Amniotic stem cell (primary cell): ENCODE measurements at places on chromosomes 5 and 9.

DNA sequence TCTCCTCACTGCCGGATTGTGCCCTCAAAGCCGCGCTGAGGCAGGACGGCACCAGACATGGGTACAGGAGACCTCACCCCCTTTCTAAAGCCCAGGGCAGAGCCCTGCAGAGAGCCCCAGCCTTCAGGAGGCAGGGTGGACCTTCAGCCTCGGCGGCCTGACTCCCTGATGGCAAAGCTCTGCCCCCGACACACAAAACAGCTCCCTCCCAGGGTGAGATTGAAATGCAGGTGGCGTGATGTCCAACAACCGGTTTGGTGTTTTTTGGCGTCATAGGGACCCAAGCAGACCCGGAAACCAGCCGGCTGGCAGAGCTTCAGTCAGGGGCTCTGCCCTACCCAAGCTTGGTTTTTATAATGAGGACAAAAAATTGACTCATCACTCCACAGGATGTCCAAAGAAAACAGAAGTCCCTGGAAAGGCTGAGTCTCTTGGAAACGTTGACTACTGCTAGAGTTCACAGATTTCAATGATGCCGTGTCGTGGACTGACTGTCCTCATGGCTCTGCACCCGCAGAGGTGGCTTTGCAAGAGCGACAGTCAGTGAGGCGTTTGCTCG lies 275.2 kb upstream of the IRX1 start:
- DNase-seq: no peak

GRCh38 chr5:172123269-172123692 lies 64.7 kb downstream of the STK10 start:
- DNase-seq: peak; percentile 33

DNA sequence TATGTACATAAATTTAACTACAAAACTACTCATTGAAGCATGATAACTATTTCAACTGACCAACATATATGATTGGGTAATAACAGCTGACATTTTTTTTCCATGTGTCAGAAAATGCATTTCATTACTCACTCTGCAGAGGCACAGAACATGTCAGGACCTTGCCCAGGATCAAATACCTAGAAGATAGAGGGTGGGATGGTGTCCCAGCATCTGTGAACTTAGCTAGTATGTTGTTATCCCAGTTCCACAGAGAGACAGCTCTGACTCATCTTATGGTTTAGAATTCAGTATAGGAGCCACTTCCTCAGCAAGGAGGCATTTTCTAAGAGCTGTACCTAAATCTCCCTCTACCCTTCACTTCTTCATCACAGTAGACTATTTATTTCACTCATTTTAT lies 1198.6 kb upstream of the ACO1 start:
- DNase-seq: peak; percentile 2

- no peak for DNase-seq
These were observed 3.3 kb upstream of the LSM11 start for GRCh38 chr5:157740229-157740610.

DNA sequence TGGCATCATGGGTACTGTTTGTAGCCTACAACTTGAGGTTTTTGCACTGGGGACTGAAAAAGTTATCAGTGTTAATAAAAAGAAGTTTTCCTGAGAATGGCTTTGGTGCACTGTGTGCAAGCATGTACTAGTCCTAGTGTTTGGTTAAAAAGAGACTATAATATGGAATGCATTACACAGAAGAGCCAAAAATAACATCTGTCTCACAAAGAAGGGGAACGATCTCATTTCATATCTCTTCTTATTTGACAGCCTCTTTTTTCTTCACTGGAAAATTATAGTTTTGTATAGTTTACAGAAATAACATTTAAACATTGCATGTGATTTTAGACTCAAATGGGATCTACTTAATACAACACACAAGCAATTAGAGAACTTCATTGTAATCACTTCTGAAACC lies 127.0 kb upstream of the GDNF start:
- no peak for DNase-seq

GRCh38 chr5:56839062-56839461 lies 23.7 kb downstream of the MAP3K1 start:
- DNase-seq: no peak

- no peak for DNase-seq
These were observed 7.9 kb downstream of the NRARP start for GRCh38 chr9:137294091-137294680.

DNA sequence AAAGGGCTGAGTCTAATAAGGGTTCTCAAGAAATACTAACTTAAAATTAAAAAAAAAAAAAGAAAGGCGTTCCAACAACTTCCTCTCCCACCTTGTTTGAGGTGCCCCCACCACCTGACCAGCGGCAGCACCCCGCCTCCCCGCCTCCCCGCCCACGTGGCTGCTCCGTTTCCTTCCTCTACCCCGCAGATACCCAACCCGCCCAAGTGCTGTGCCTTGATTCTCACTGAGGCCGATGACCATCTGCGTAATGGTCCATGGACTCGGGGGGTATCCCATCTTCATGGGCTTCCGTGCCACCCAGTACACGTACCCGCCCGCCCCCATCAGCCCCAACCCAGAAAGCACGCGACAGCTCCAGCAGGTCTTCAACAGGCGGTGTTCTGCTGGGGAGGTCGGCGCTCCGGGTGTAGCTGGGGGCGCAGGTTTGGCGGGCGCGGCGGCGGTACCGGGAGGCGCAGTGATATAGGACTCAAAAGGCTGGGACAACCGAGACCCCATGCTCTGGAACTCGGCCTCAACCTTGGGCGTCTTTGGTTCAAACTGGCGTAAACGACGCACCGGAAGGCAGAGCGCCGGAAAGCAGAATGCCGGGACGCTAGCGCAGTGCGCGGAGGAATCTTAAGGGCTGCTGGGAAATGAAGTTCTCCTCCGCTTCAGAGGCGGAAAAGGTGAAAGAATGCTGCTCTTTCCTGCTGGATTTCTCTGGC lies at the start of gene DMAC1:
Gene DMAC1 (minus strand): TSS at position 545 of the 710 bp plus-strand sequence. CDS start 44 bp downstream, at position 501.
- peak; percentile 54 for DNase-seq

DNA sequence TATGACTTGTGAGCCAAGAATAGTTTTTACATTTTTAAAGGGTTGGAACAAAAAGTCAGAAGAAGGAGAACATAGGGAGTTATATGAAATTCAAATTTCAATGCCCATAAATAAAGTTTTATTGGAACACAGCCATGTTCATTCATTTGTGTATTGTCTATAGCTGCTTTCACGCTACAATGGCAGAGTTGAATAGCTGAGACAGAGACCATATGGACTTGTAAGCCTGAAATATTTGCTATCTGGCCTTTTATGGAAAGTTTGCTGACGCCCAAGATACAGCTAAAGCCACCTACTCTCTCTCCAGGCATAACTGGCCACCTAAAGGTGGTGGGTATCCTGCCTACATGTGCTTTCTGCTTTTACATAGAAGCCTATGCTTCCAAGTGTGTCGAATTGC lies 10.9 kb downstream of the DAB2IP start:
- DNase-seq: no peak

DNA sequence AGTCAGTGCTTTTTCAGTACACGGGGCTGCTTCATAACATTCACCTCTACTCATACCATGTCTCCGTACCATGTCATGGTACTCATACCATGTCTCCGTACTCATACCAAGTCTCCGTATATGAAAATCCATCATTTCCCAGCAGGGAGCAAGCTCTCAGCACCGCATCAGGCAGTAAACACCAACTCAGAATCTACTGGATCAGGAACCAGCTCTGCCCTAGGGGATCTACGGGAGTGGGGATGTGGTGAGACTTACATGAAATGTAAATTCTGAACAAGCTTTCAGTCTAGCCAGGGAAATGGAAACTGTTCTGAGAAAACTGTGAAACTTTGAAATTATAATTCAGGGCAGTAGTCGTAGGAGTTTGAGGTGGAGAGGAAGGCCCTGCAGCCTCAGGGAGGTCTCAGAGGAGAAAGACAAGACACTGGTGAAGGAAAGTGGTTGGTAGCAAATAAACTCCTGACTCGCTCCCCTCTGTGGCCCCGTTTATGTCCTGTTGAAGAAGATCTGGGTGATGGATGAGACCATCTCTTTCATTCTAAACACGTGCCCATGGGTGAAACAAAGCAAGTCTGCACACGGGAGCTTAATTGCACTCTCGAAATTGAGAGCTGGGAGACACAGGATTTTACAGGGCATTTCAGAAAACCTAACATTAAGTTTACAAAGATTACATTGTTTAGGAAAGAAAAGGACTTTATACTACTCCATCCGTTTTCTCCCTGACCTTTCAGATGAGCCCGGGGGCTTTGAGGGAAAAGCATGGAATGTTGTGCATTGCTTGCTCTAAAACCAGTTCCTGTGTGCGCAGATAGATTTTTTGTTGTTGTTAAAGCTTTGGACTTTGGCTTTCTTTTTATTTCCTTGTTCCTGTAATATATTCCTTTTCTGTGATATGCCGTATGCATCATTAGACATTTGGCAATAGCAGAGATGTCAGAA lies 26.8 kb downstream of the ACTBL2 start:
- DNase-seq: no peak

GRCh38 chr5:89303033-89303480 lies 420.1 kb upstream of the MEF2C start:
- no peak for DNase-seq

GRCh38 chr9:942805-943580 lies 33.5 kb upstream of the DMRT3 start:
- DNase-seq: no peak

DNA sequence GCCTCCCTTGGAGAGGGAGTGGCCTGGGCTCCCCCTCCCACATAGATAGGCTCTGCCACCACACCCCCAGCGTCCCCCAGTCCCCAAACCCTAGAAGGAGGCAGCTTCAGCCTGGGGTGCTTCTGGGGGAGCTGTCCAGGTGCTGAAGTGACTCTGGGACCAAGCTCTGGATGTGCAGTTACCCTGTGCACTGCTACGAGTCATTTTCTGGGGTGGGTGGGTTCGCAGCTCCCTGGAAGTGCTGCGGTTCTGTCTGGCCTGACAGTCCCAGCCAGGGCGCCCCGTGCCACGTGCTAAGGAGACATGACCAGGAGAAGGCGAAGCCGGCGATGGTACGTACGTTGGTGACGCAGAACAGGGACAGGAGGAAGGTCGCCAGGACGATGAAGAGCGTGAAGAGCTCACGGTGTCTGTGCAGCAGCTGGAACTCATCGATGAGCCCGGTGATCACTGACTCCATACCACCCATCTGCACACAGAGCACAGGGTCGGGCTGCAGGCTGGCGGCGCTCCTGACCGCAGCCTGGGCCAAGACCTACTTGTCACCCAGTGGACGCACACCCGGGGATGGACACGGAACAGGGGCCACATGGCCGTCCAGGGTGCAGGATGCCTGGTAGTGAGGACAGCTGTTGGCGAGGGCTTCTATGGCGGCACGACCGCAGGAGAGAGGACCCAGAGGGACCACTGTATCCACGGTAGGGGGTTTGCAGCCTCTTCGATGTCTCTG lies 35.7 kb downstream of the SLC6A3 start:
- no peak for DNase-seq

DNA sequence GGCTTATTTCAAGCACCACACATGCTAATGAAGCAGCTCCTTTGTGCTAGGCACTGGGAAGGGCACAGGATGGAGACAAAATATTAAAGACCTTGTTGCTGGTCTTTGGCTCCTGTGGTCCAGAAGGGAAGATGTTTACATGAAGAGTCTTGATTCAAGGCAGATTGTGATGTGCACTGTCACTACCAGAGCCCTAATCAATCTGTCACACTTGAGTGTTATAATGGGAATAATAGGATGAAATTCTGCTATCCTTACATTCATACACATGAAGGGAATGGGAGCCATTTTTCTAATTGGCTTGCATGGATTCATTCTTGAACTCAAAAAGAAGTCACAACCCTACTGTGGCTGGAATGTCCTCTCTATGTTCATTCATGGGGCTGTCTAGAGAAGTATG lies 203.0 kb downstream of the SEC61B start:
- DNase-seq: no peak

DNA sequence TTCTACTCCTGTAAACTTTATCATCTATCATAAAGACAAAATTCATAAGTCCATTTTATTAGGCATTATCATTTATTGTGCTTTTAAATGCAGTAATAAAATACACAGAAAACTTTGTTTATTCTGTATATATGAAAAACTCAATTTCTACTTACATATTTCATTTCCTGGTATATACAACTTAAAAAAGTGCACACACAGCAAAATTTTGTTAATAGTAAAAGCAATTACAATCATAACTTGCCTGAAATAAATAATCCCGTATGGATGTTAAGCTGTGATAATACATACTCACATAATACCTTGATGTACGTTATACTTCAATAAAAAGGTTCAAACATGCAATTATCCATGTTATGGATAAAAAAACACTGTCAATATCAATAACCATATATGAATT lies 19.2 kb downstream of the ELL2 start:
- no peak for DNase-seq

- no peak for DNase-seq
These were observed 32.4 kb upstream of the GAS1 start for GRCh38 chr9:86979657-86980056.

GRCh38 chr5:128384068-128384467 lies 154.0 kb downstream of the FBN2 start:
- no peak for DNase-seq

DNA sequence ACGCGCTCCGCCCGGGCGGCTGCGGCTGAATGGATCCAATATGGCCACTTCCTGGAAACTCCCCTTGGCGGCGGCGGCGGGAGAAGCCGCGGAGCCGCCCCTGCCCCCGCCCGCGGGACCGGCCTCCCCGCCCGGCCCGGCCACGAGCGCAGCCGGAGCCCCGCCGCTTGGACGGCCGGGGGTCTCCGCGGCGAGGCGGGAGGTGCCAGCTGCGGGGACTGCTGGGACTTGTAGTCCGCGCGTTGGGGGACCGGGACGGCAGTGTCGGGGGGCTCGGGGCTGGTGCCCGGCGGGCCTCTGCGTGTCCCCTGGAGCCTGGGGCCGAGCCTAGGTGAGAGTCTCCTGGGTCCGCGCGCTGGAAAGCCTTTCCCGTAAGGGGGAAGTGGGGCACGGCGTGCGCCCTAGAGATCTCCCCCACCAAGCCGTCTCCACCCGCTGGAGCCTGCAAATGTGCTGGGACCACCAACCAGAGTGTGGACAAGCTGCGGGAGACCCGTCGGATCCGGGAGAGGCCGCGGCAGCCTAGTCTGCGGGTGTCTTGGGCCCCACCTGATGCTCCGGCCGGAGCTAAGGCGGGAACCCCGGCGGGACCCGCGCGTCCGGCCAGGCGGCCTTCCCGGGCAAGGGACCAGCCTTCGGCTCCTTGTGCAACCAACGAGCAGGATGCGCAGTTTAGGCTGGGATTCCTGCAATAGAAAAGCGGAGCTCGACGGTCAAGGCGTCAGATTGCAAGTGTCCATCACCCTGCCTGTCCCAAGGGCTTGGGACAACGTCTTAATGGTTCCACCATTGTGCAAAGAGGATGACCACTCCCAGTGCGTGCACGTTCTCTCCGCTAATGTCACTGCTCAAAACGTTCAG lies at the start of gene SEPTIN8:
Gene SEPTIN8 (minus strand): TSS at position 31 of the 861 bp plus-strand sequence. CDS start 102 bp downstream, outside the sequence.
- DNase-seq: peak; percentile 20
